ENCODE measurements at places on chromosomes 16 and 17.

GRCh38 chr16:12675852-12676251, 127.8 kb downstream of the CPPED1 start:
- DNase-seq = no peak

DNA sequence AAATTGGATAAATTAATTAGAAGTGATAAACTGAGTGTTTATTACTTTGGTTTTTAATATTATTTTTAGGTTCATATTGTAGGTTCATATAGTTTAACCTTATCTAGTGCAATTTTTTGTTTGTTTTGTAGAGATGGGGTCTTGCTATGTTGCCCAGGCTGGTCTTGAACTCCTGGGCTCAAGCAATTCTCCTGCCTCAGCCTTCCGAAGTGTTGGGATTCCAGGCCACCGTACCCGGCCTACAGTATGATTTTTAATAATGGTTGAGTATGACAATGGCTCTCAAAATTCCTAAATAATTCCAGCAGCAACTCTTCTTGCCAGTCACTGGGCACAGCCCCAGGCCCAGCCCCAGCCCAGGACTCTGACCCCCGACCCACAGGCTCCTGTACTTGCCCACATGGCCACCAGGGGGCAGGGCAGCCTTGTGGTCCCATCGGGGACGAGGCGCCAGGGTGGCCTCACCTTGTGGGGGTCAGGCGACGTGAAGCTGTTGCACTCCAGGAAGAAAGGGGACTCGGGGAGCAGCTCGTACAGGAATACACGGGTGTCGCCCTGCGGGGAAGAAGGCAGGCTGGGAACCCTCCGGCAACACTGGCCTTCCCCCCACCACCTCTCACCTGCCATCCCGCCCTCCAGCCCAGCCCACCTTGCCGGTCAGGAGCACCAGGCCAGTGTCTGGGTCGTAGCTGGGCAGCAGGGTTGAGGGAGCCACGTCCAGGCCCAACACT, 7.9 kb upstream of the PAM16 start:
- DNase-seq = peak; percentile 78

- no peak for DNase-seq
These were observed 670.2 kb downstream of the CDH8 start for GRCh38 chr16:61366006-61366405.

- DNase-seq = no peak
These were observed 6.7 kb upstream of the EVI2A start for GRCh38 chr17:31328160-31328535.

- DNase-seq = no peak
These were observed 187.0 kb downstream of the CCDC182 start for GRCh38 chr17:57557834-57558681.

GRCh38 chr17:49842846-49843245, 5.0 kb downstream of the TAC4 start:
- no peak for DNase-seq

DNA sequence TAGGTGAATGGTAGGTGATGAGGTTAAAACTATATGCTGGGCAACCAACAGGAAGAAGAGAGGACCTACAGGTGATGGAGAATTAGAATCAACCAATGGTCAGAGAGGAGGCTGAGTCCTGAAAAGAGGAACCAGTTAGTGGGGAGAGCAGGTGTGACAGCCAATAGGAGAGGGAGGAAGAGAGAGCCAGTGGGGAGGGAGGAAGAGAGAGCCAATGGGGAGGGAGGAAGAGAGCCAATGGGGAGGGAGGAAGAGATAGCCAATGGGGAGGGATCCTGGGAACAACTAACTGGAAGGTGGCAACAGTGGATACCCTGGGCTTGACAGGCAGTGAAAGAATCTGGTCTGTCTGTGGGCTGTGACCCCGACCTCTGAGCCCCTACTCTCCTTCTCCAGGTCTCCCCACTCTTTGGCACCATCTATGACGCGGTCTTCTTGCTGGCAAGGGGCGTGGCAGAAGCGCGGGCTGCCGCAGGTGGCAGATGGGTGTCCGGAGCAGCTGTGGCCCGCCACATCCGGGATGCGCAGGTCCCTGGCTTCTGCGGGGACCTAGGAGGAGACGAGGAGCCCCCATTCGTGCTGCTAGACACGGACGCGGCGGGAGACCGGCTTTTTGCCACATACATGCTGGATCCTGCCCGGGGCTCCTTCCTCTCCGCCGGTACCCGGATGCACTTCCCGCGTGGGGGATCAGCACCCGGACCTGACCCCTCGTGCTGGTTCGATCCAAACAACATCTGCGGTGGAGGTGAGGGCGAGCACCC, 3.7 kb downstream of the GUCY2D start:
- peak; percentile 83 for DNase-seq

DNA sequence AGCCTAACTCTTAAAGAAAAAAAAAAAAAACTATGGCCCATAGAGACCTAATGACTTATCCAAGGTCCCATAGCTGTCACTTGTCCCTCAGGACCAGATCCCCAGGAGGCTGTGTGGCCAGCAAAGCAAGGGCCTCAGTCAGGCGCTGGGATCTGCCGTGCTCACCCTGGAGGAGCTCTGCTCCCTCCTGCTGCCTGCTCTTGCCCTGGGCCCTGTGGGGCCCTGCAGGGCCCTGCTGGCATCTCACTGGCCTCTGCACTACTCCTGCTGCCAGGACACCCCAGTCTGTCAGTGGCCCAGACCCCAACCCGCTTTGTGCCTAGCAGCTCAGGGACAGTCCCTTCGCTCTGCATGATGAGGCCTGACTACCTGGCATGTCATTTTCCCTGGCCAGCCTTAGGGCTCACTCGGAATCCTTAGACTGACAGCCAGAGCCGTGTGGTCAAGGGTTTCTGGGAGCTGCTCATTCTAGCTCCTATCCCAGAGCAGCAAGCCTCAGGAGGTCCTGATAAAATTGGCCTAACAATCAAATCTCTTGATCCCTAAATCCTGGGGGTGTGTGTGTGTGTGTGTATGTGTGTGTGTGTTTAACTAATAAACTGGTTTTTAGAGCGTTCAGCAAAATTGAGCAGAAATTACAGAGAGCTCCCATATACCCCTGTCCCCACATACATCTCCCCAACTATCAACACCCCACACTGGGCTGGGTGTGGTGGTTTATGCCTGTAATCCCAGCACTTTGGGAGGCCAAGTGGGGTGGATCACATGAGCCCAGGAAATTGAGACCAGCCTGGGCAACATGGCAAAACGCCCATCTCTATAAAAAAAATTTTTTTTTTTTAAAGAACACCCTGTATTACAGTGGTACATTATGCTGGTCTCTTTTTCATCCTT, 21.7 kb downstream of the KATNIP start:
- no peak for DNase-seq

DNA sequence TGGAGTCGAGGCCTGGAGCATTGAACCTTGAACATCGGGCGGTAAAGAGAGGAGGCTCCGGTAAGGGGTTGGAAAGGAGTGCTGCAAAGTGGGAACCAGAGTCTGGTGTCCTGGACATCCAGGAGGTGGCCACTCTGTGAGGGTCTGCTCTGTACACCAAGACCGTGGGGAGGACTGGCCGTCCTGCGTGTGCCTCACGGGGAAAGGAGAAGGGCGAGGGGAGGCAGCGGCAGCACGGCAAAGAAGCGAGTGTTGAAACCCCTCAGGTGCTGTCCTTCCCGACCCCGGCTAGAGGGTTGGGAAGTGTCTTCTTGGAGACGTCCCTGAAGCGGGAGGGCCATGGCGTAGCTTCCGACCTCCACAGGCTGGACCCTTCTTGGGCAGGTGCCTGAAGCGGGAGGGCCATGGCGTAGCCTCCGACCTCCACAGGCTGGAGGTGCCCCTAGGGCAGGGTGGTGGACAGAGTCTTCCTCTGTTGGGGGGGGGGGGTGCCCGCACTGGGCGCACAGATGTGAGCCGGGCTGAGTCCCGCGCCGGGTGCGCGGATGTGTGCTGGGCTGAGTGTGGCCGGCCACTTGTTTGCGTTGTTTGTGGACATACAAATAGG, 42.0 kb downstream of the FOXK2 start:
- no peak for DNase-seq
